ENCODE measurements at places on chromosomes 12 and 14.
A peak's percentile ranks its signal among the peaks of the same experiment; 100 is the strongest.

DNA sequence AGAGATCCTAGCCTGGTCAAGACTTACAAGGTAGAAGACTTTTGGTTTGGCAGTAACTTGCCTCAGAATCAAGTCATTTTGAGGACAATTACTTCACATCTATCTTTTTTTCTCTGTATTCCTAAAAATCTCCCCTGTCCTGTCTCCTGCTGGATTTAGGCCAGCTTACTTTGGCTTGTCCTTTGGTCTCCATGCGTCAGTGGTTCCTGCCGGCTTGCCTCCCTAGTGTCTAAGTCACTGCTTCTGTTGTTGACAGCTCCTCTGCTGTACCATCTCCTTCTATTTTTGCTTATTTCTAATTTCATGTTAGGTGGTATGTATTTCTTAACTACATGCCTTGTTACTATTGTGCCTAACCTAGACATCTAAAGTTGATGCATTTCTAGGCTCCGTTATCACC lies 39.7 kb upstream of the FBLN5 start:
- no peak for DNase-seq

- DNase-seq, result no peak
Observed at GRCh38 chr14:68633131-68633991, 159.5 kb downstream of the ZFP36L1 start.

- DNase-seq, result peak; percentile 64
Observed at GRCh38 chr12:104456950-104457745, 400 bp downstream of the CHST11 start.

GRCh38 chr14:95679998-95680735 lies 6.1 kb upstream of the TCL1B start:
- DNase-seq, result no peak

DNA sequence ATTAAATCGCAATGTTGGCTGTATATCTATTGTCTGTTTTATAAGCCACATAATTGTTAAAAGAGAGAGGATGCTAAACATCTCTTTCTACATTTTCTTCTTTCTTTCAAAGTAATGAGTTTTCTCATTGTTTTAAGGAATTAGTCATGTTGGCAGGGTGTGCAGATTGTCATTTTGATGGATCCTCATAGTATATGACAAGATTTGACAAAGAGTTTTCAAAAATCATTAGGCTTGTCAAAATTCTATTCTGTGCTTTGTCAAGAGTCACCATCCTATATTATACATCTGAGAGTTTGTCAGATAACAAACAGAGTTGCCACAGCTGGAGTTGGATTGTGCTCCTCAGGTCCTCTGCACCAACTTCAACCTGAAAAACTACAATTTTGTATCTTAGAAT lies 35.4 kb upstream of the APPL2 start:
- no peak for DNase-seq

DNA sequence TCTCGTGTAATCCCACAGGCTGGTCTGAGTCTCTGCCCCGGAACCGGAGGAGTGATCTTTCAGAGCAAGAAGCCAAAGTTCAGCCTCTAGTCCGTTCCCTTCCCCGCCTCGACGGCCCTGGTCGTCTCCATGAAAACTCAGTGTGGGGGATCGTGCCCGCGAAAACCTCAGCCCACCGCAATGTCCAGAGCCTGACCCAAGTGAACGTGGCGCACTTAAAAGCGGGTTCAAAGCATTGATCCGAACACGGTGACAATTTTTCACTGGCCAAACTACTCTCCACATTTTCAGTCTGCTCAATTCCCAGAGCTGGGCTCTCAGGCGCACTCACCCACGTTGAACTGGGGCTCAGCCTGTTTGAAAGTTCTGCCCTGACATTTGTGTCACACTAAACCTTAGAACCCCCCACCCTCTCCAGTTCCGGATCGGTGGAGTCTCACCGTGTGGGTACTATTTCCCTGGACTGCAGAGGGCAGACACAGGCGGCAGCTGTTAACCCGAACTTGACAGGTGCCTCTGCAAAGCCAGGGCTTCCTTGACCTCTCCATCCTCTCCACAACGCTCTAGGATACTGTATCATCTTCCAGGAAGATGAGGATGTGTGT lies 886 bp upstream of the PRICKLE1 start:
- DNase-seq, result no peak

DNA sequence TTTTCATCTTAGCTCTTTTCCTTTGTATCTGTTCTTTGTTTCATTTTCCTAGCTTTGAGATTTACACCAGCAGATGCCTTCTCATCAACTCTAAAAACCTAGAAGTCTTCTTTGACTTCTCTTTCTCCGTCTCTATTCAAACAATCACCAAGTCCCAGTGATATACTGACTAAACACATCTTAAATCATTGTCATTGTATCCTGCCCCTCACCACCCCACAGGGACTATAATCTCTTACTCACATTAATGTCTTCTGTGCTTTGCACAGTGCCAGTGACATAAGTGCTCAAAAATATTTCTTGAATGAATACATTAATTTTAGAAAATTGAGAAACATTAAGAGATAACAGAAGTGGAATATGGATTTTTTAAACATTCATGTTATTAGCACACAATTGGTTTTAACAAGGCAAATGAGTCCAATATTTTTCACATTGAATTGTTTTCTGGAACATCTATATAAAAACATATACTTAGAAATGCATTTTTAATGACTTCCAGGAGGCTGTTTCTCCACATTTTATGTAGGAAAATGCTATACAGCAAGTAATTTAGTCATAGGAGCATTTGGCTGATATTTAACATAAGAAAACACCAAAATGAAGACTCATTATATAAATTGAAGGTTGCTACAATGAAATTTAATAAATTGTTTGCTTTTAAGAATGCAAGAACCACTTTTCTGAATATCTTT lies 472.8 kb upstream of the PRICKLE1 start:
- no peak for DNase-seq

GRCh38 chr14:96158735-96159134 lies 45.9 kb upstream of the BDKRB2 start:
- no peak for DNase-seq

DNA sequence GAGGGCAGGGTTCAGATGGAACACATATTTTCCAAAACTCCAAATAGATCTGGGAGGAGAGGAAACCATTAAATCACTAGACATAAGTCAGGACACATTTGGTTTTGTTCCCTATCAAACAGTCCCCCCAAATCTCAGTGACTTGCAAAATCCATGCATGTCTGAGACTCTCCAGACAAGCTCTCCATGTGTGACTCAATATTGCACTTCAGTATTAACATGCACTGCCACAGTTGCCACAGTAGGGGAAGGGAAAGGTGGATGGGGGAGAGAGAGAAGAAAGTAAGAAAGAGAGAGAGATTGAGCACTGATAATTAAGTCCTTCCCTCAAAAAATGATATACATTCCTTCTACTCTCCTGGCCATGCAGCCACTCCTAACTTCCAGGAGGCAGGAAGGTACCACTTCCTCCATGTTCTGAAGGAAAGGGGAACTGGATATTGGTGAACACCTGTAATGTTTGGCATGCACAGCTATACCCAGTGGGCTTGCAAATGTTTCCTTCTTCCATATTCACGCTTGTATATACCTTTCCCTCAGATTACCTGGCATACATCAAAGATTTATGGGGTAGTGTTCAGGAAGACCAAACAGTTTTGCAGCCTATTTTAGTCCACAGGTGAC lies 310.0 kb downstream of the ZFP36L1 start:
- no peak for DNase-seq

DNA sequence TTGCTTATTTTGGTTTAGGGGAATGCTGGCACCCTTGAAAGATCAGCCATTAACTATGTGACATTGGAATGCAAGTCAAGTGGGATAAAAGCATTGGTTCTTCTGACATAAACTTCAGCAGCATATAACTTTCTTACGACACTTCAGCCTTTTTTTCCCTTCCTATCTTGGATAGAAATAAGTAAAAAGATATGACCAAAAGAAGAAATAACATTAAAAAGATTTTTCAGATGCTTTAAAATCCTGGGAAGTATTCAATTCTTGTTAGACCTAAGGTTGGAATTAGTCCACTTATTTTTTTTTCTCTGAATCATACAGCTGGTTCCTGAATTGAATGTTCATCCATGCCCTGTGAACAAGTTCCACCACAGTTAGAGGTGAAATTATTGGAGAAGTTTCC lies 85.6 kb upstream of the TSPAN8 start:
- DNase-seq, result no peak

GRCh38 chr12:70928071-70928470 lies 7.5 kb upstream of the PTPRR start:
- no peak for DNase-seq

GRCh38 chr12:3161861-3162260 lies 84.7 kb downstream of the TSPAN9 start:
- DNase-seq, result no peak

GRCh38 chr12:19223018-19223417 lies 93.5 kb downstream of the PLEKHA5 start:
- DNase-seq, result no peak

DNA sequence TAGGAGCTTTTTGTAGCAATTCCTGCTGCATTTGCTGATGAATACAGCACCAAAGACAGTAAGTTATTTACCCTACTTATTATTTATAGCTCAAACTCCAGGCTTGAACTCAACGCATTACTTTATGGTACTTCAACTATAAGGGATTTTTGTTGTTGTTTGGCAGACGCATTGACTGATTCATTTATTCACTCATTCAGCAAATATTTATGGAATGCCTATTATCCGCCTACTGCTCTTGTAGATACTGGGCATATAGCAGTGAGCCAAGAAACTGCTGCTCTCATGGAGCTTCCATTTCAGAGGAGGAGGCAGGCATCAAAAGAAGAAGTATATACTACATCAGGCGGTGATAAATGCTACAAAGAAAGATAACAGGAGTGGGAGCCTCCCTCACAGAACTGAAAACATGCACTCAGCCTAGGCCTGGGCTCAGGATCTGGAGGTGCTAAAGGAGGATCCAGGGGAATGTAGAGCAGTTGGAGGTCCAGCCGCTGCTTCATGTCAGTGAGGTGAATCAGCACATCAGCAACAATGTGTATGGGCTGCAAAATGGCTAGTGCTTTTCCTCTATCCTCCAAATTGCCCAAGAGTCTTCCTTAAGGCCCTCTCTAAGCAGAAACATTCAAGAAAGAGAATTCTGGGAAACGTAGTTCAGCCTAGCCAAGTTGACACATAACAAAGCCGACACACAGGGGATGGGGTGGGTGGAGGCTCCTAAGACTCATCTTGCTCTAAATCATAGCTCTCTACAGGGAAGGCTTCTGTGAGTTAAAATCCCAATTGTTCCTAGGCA lies 157.5 kb downstream of the NRXN3 start:
- DNase-seq, result no peak

- DNase-seq, result peak; percentile 59
Observed at GRCh38 chr12:53499266-53500141, at the start of gene MAP3K12. MAP3K12 (minus strand) TSS chr12:53499458; CDS start chr12:53487391, 12,067 bp downstream.

GRCh38 chr12:41619705-41620104 lies 431.6 kb downstream of the PDZRN4 start:
- no peak for DNase-seq

DNA sequence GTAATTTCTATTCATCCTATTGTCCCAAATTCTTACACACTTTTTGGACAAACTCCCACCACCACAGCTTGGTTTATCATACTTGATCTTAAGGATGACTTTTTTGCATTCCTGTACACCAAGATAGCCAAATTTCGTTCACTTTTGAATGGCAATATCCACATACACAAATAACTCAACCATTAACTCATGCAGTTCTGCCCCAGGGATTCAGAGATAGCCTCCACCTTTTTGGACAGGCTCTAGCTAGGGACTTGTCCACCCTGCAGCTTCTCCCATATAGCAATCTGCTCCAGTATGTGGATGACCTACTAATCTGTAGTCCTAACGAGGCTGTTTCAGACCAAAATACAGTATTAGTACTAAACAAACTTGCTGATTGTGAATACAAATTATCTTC lies 32.7 kb upstream of the OXA1L start:
- DNase-seq, result no peak

DNA sequence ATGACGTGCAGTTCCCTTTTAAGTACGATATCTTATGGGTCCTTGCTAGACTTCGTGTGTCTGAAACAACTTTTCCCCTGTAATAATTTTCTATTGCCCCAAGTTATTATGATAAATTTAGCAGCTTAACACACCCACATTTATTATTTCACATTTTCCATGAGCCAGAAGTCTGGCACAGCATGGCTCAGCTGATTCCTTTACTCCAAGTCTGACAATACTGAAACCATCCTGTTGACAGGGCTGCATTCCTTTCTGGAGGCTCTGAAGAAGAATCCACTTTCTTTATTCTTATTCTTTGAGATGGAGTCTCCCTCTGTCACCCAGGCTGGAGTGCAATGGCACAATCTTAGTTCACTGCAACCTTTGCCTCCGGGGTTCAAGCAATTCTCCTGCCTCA lies 80.9 kb downstream of the DENND5B start:
- no peak for DNase-seq

DNA sequence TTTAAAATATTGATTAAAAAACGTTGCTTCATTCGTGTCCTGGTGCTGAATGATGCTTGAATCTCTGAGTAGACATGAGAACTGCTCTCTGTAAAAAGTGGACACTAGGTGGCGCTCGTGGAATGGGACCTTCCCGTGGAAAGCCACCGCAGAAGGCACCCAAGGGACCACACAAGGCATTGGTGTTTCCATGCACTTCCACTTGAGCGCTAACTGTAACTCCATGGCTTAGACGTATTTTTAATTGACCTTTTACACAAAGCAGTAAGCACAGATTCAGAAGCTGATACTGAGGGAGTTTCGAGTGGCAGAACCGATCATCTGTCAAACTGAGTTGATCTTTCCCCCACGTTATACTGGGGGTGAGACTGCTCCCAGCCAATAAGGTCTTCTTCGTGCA lies 135.3 kb downstream of the PRKCH start:
- DNase-seq, result peak; percentile 91

- no peak for DNase-seq
Observed at GRCh38 chr12:78208092-78208491, 377.4 kb downstream of the NAV3 start.

DNA sequence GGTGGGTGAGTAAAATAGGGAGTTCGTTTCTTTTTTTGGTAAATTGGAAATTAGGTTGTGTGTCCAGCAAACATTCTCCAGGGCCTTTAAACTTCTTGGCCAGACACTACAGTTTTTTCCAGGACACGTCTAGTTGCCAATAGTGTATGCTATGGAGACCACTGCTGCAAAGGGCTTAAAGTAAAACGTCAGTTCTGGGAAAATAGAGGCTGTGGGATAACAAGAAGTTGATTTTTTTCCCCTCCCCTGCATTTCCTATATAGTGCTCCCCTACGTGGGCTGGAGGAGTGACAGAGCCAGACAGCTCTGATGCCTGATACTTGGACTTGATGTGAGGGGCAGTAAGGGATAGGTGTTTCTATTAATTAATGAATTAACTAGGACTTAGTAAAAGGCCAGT lies 2.4 kb downstream of the ACVR1B start:
- no peak for DNase-seq

GRCh38 chr12:112664569-112664968 lies 127.0 kb upstream of the RPH3A start:
- DNase-seq, result peak; percentile 20

DNA sequence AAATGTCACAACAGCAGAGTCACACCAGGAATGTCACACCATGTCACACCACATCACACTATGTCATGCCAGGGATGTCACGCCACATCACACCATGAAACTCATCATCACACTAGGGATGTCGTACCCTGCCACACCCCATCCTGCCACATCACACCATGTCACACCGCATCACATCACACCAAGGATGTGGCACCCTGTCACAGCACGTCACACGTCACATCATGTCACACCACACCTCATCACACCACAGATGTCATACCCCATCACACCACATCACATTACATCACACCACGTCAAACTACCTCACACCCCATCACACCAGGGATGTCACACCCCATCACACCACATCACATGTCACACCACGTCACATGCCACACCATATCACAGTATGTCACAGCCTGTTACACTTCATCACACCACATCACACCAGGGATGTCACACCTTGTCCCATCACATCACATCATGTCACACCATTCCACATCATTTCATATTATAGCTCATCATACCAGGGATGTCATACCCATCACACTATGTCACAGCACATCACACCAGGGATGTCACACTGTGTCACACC lies 90.9 kb downstream of the TMEM121 start:
- no peak for DNase-seq

All from stimulated activated CD4-positive, alpha-beta T cell treated with anti-CD3 and anti-CD28 coated beads, Interleukin-2, amount 100 ng/mL, for 24 hours (primary cell).